ENCODE measurements at places on chromosomes 13 and 19.

GRCh38 chr13:50283017-50283416, 267.8 kb downstream of the KCNRG start:
- no peak for DNase-seq

DNA sequence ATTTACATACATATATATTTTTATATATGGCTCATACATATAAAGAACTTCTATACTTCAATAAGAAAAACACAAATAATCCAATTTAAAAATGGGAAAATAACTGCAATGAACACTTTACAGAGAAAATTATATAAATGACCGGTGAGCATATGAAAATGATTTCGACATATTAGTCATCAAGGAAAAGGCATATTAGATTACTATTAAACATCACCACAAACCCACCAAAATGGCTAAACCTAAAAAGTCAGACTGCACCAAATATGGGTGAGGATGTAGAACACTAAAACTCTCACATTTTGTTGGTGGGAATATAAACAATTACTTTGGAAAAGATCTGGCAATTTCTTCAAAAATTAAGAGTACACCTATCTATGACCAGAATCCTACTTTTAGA, 316.2 kb downstream of the ENOX1 start:
- DNase-seq, result no peak

DNA sequence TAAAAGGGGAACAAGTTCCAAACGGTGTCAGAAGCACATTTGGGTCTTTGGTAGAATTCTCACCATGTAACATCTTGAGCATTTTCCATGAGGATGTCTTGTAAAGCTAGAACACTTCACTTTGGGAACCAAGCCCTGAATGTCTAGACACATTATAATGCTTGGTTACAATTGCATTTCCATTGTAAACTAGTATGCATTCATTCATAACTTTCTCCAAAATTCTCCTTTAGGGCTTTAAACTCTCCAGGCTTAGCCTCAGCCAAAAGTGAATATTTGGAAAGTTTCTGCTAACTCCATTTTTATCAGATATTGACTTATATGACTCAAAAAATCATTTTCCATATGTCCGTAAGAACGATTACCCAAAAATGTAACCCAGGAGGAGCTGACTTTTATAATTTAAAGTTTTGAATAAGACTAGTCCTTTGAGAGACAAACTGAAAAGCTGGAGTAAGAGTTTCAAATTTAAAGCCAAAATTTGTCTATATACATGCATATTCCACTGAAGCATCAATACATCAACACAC, 1170.4 kb downstream of the EFNB2 start:
- DNase-seq, result no peak

GRCh38 chr19:10858204-10858828, 10.1 kb downstream of the C19orf38 start:
- no peak for DNase-seq

DNA sequence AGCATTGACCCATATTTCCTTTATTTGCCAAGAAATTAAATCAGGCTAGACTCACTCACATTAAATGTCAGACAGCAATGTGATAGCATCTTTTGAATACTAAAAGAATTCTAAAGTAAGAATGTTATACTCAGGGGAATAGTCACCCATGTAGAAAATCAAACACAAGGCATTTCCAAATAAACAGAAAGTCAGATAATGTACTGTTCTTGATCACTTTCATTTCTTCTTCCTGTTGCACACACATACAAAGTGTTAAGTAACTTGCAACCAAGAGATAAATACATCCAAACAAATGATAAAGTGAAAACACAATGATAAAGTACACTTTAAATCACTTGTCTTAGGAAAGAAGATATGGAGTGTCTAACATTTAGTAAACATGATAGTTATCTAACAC, 1366.6 kb upstream of the MIR17HG start:
- no peak for DNase-seq

- no peak for DNase-seq
Observed at GRCh38 chr19:56885173-56885985, 44.9 kb upstream of the PEG3 start.

GRCh38 chr19:40642757-40643305, 41.7 kb downstream of the LTBP4 start:
- no peak for DNase-seq

DNA sequence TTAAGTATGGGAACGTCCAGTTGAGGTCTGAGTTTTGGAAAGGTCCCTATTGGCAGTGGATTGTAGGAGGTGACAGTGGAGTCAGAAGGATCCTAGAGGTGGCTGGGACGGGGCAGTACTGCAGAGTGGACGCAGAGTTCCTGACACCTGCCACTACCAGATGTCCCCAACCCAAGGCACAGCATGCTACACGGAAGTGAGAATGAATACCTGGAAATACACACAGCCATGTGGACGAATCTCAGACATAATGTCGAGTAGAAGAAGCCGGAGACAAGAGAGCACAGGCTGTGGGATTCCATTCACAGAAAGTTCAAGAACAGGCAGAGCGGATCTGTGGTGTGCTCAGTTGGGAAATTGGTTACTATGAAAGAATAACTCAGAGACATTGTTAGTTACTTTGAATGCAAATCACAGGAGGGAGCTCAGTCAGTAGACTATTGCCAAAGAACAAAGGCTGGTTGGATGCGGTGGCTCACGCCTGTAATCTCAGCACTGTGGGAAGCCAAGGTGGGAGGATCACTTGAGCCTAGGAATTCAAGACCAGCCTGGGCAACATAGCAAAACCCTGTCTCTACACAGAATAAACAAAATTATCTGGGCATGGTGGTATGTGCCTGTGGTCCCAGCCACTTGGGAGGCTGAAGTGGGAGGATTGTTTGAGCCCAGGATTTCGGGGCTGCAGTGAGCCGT, 37.4 kb downstream of the RYR1 start:
- no peak for DNase-seq

DNA sequence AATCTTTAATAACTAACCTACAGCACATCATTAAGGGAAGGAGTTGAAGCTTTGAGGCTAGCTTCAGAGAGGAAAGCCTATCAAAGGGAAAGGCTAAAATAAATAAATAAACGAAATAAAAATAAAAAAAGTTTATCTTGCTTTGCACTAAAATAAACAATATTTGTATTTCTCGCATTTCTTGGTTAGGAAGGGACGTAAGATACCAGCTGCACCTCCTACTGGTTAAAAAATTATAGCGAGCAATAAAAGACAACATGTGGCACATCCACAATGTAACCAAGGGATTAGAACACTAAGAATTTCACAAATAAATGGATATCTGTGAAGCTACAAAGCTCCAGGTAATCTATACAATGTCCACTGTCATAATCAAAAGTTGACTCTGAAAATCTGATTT, 194.5 kb downstream of the DACH1 start:
- DNase-seq, result no peak

GRCh38 chr13:40232311-40233040, 434.0 kb downstream of the FOXO1 start:
- no peak for DNase-seq

DNA sequence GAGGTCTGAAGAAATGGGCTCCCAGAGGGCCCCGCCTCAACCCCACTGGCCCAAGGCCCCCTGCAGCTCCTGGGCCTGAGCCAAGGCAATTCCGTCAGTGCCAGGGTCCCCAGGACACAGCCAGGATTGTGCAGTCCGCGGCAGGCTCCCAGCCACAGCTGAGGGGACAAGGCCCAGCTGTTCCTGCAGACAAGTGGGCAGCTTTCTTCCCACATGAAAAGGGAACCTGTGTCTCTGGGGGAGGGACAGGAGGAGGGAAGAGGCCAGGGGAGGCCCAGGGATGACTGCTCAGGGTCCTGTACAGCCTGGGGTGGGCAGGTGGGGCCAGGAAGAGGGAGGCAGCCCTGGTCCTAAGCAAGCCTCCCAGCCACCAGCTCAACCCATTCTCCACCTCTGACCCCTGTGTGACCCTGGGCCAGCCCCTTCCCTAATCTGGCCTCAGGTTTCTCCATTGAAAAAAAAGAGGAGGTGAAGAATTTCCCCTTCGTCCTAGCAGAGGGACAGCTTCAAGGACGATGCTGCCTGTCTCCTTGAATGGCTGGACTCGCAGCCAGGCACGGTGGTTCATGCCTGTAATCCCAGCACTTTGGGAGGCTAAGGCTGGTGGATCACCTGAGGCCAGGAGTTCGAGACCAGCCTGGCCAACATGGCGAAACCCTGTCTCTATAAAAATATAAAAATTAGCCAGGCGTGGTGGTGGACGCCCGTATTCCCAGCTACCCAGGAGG, 20.5 kb upstream of the VSTM2B start:
- DNase-seq, result no peak

GRCh38 chr13:112653071-112653470, 36.8 kb upstream of the ATP11A start:
- DNase-seq, result no peak

DNA sequence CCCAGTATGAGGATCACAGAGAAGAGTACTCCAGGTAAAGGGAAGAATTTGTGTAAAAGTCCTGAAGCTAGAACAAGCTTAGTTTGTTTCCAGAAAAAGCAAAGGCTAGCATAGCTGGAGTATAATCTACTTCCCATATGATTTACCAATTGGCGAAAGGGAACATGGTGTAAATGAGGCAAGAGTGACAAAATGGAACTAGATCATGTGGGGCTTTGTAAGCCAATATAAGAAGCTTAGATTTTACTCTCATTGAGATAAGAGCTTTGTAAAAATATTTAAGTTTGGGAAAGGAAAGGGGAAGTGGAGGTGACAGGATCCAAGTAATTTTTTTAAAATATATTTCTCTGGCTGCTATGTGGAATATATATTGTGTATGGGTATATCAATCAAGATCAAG, 234.9 kb downstream of the KCTD12 start:
- no peak for DNase-seq

DNA sequence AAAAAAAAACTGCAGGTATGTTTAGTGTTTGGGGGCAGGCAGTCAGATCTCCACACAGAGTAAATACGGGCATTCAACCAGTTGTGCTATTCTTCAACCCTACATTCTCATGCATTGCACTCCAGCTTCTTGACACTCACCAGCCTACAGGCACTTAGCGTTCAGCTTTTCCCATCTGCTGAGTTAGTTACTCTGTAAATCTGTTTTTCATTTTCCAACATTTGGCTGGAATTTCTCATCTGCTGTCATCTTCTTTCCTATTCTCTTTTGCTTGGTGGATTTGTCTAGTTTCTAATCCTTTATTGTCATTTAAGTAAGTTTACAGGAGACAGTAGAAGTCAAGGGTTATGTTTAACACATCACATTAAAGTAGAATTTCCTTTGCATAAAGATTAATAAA, 1318.9 kb downstream of the OLFM4 start:
- DNase-seq, result no peak

GRCh38 chr19:29714371-29714952, 599 bp downstream of the C19orf12 start:
- no peak for DNase-seq

DNA sequence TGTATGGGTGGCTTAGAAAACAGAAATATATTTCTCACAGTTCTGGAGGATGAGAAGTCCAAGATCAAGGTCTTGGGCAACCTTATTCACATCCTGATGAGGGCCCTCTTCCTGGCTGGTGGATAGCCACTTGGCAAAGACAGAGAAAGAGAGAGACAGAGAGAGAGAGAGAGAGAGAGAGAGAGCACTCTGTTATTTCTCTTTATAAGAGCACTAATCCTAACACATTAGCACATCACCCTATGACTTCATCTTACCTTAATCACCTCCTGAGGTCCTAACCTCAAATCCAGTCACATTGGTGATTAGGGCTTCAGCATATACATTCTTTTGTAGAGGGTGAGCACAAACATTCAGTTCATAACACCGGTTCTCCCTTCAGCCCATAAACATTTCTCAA, 430.3 kb downstream of the EFNB2 start:
- no peak for DNase-seq

- DNase-seq, result no peak
Observed at GRCh38 chr19:41339936-41340335, 13.8 kb downstream of the TGFB1 start.

GRCh38 chr19:44280916-44281315, 21.2 kb downstream of the ZNF233 start:
- DNase-seq, result no peak

- DNase-seq, result peak; percentile 53
Observed at GRCh38 chr13:110108348-110109139, 198.4 kb downstream of the COL4A1 start.

- DNase-seq, result no peak
Observed at GRCh38 chr19:46736531-46737297, 9.1 kb upstream of the FKRP start.

- no peak for DNase-seq
Observed at GRCh38 chr13:49235856-49236431, 11.8 kb upstream of the CDADC1 start.

GRCh38 chr13:107534548-107534947, 680.8 kb downstream of the LIG4 start:
- DNase-seq, result no peak

- no peak for DNase-seq
Observed at GRCh38 chr13:112744168-112745021, 54.6 kb downstream of the ATP11A start.

GRCh38 chr13:24834902-24835510, 71.0 kb downstream of the RNF17 start:
- no peak for DNase-seq

GRCh38 chr13:96982672-96983071, 11.6 kb downstream of the OXGR1 start:
- DNase-seq, result no peak

DNA sequence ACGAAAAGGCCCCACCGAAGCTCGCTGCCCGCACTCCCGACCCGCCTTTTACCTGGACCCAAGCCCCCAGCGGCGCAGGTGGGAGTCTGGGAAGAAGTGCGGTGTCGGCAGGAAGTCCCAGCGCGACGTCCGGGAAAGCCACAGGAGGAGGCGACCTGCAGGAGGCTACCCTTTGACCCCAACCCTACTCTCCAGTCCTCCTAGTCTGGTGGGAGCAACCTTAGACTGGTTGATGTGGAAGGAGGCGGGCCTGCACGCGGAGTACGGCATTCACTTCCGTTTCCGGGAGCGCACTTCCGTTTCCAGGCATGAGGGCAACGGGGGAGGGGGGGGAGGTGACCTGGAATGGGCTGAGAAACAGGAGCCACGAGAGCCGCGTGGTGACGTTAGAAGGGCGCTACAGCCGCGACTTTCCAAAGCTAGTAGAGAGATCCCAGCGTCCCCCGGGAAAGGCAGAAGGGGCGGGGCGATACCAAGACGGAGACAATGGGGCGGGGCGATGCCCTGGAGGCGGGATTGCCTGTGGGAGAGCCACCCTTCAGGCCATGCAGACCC, 28.5 kb downstream of the ZNF266 start:
- no peak for DNase-seq

- no peak for DNase-seq
Observed at GRCh38 chr13:112804374-112804773, 114.5 kb downstream of the ATP11A start.

GRCh38 chr13:64959276-64959675, 2270.9 kb downstream of the PCDH9 start:
- DNase-seq, result no peak

GRCh38 chr19:19078801-19079200, 15.0 kb downstream of the SLC25A42 start:
- no peak for DNase-seq

All from thoracic aorta (tissue), 2 donors.